ENCODE measurements at places on chromosomes 7 and 10. TPM values are rescaled to one million over a fixed set of nuclear protein-coding genes. Genes with fewer than 3 reads are reported as not detected.
A peak's percentile ranks its signal among the peaks of the same experiment; 100 is the strongest.

DNA sequence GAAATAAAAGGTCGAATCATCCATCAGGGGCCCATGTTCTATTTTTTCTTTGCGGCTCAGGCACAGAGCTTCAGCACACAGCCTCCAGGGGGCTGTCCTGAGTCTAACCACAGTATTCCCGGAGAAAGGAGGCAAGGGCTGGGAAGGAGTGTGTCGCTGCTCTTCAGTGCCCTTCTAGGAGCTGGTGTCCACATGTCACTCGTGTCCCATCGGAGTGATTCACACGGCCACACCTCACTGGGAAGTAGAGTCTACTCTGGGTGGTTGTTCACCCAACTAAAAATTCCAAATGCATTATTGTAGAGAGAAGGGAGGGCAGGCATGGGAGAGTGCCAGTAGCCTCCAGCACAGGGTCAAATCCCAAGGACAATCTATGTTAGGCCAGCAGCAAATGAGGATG lies 114.8 kb upstream of the LANCL2 start:
- no peak for DNase-seq

DNA sequence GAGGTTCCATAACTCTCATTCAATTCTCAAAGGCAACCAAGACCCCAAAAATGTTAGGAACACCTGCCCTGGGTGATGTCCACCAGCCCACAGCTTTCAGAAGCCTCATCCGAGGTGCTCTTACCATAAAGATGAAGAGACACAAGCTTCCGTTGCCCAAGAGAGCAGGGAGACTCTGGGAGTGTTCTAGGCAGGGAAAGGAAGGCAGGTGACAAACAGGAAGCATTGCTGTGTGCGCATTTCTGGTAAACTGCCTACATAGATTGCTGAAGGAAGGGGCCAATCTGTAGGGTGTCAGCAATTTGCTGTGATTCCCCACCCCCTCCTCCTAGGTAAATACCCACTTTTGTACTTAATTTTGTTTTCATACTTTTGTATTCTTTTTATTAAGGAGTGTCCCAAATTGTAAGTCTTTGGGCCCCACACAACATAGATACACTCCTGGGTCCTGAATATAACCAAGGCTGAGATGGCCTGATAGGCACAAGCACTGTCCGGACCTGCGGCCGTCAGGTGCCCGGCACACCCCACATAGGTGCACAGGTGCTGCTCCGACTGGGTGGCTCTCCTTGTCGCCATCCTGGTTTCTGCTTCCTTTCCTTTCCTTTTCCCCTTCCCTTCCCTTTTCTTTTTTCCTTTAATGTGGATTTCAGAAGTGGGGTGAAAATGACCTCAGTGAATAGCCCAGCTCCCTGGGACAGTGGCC lies 51.4 kb upstream of the SMNDC1 start:
- peak; percentile 74 for DNase-seq

GRCh38 chr7:116836911-116837310 lies 25.5 kb upstream of the CAPZA2 start:
- DNase-seq, result no peak

DNAJC12 gene
- total RNA-seq, result not detected

ATP6V0A4 gene
- total RNA-seq, result not detected

SPDYE6 gene
- total RNA-seq, result not detected
